ENCODE measurements at places on chromosomes 2 and 18. TPM values are rescaled to one million over a fixed set of nuclear protein-coding genes. Genes with fewer than 3 reads are reported as not detected.

RAB17 gene
- total RNA-seq: 0.16 TPM

DNAH6 gene
- total RNA-seq: 0.89 TPM

GRHL1 gene
- 0.55 TPM for total RNA-seq

GPR45 gene
- total RNA-seq: not detected

DSG1 gene
- total RNA-seq: not detected

GALNT13 gene
- total RNA-seq: 0.55 TPM

All from activated CD8-positive, alpha-beta T cell treated with anti-CD3 and anti-CD28 coated beads, Interleukin-2, amount 10 ng/mL, durations not matched to agents 7 days and 5 days (primary cell).